ENCODE measurements at places on chromosomes 7 and 10.

DNA sequence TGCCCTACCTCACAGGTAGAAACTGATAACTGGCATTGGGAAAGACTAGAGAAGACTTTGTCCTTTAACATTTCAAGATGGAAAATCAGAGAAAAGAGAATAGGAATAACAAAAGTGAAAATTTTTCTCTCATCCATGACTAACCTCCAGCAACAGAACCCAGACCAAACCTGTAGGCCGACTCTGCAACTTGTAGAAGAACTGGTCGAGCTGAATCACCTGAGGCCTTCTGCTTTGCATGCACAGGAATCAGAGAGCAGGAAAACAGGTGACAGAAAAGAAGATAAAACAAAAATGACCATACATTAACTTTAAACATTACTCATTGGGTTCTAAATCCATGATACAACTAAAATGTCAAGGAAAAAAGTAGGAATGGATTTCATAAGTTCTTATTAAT lies 137.1 kb downstream of the SLC25A13 start:
- DNase-seq, result no peak

- no peak for DNase-seq
These were observed 380.5 kb downstream of the SFMBT2 start for GRCh38 chr10:7030134-7030855.

DNA sequence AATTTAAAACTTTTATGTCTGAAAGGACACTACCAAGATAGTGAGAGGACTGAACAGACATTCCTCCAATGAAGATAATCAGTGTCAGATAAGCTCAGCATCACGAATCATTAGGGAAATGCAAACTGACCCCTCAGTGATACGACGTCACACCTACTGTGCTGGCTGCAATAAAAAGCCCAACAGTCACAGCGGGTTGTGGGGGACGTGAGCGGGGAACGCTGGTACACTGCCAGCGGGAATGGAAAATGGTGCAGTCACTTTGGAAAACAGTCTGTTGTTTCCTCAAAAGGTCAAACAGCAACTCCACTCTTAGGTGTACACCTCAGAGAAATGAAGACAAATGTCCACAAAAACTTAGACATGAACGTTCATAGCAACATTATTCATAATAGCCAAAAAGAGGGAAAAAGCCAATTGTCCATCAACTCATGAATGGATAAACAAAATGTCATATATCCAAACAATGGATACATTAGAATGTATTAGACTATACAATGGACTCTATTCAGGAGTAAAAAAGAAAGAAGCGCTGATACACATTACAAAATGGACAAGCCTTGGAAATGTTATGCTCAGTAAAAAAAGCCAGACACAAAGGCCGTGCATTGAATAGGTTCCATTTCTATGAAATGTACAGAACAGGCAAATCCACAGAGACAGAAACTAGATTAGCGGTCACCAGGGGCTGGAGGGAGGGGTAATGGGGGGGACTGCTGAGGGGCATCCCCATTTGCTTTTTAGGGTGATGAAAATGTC lies 2.4 kb upstream of the ECHS1 start:
- no peak for DNase-seq

DNA sequence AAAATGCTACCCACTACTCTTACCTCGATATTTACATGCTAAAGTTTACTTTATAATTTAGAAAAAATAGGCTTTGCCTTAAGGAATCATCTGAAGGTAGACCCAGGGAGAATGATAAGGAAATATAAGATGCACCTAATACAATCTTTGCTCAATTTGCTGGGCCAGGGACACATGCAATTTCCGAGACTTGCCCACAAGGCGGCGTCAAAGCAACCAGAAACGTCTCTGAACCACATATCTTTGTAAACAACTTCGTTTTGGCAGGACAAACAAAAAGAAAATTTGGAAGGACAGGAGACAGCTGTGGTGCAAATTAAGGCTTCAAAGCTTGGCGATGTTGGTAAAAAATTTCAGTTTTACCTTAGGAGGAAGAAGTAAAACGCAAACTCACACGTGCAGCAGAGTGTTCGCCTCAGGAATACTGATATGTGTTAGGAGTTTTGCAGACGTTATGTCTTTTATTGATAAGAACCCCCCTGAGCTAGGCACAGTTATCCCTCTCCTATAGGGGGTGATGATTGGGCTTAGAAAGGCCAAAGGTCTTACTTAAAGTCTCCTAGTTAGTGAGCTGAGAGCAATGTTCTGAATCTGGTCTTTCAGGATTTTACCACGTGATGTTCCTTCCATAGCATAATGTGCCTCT lies 134.3 kb downstream of the PRKCQ start:
- DNase-seq, result peak; percentile 52

- no peak for DNase-seq
These were observed 20.8 kb upstream of the TMEM273 start for GRCh38 chr10:49208996-49209395.

GRCh38 chr7:89943525-89944050 lies 210.7 kb upstream of the STEAP1 start:
- DNase-seq, result no peak

DNA sequence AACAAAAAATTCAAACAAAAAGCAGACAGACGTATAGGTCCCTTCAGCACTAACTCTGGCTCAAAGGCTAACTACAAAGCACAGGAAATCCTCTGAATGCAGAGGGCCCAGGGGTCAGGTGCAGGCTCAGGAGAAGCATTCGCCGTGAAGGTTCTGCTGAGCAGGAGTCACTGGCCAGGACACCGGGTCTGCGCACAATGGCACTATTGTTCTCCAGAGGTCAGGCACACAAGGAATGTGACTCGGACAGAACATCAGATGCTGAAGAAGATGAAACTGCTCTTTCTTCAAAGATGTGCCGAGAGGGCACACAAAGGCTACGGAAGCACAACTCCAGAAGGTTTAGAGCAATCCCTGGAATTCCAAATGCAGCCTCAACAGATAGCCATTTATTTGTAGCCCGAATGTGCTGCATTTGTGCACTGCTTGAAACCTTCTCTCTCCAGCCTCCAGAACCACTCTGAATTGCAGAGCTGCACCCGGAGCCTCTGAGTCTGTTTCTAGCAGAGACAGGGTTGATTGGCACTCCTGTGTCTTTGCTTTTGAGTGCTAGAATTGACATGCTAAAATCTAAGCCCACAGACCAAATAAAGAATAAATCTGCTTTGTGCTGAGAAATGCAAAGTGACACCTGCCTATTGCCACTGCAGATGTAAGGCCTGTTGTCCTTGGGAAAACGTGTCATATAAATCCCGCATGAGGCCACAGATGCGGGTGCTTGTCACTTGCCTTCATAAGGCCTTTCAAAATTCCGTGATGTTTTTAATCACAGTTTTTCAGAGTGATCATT lies 85.4 kb upstream of the AFAP1L2 start:
- DNase-seq, result no peak

Measured in MV-4-11 (cell line).